ENCODE measurements at places on chromosomes 7 and 10.

DNA sequence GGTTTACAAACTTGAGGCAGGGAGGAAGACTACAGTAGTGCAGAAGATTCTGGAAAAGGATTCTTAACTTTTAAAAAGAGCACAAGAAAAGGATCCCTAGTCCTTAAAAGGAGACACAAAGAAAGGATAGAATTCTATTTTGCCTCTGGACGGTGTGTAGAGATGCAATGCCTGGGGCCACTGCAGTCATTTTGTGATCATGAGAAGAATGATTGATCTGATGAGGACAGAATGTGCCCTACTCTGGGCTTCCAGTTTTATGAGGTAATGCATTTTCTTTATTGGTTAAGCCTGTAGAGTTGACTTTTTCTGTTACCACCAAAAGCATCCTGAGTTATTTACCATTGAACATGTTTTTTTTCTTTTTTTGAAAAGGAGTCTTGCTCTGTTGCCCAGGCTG, 28.3 kb upstream of the UCMA start:
- DNase-seq = no peak

DNA sequence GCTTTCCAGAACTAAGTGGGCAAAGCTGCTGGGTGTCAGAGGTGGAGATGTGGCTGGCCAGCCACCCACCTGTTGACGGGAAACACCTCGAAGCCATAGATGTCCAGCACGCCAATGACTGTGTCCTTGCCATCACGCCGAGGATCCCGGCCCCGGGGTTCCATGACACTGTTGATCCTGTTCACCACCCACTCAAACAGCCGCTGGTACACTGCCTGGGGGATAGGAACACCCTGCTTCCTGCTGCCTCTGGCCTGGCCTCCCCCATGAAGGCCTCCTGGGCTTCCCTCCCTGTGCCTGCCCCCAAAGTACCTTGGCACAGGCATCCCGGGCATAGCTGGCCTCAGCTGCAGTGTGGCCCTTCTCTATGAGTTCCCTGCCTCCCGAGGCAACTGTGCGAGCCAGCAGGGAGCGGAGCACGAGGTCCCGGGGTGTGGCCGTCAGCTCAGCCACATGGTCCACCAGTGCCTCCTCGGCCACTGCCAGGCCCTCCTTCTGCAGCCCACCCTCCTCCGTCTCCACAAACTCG, 8.2 kb downstream of the MYO1G start:
- no peak for DNase-seq

GRCh38 chr7:98978672-98979071, 100.3 kb downstream of the TRRAP start:
- DNase-seq = no peak

DNA sequence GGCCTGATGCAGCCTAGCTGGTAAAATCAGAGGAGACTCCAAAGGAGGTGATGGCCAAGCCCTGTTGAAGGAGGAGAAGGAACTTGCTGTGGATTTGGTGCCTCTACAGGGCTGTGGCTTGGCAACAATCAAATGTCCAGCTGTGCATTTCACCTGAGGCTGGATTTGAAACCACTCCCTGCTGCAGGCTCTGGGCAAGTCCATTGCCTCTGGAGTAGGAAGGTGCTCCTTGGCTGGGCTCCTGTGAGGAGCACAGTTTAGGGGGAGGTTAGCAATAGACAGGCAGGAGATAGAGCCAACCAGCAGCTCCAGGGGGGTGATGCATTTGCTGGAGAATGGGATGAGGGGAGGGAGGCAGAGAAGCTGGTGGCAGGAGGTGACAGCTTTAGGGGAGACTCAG, 26.5 kb downstream of the CDH23 start:
- no peak for DNase-seq

GRCh38 chr10:12051241-12051640, 8.6 kb upstream of the UPF2 start:
- no peak for DNase-seq

DNA sequence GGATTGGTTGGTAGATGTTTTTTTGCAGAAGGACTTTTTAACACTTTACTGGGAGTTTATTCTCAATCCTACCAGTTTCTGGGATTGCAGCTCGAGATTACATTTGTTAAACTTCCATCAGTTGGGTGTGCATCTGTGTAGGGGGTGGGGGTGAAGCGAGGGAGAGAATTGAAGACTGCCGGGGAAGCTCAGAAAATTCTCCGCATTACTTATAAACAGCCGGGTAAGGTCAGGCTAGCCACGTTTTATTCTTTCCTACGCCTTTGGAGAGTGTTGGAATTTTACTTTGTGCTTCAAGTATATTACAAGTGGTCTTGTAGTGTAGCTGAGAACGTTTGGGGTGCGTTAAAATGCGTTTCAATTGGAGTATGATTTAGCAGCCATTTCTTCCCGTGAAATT, 1.1 kb downstream of the PALS2 start:
- no peak for DNase-seq

GRCh38 chr10:100508691-100509150, 10.9 kb downstream of the SEC31B start:
- peak; percentile 81 for DNase-seq

- peak; percentile 28 for DNase-seq
These were observed 662 bp downstream of the DNAJC2 start for GRCh38 chr7:103343758-103344452.

- no peak for DNase-seq
These were observed 16.7 kb upstream of the FZD1 start for GRCh38 chr7:91247500-91247899.

- peak; percentile 29 for DNase-seq
These were observed 1.2 kb downstream of the CCDC6 start for GRCh38 chr10:59905066-59905730.

DNA sequence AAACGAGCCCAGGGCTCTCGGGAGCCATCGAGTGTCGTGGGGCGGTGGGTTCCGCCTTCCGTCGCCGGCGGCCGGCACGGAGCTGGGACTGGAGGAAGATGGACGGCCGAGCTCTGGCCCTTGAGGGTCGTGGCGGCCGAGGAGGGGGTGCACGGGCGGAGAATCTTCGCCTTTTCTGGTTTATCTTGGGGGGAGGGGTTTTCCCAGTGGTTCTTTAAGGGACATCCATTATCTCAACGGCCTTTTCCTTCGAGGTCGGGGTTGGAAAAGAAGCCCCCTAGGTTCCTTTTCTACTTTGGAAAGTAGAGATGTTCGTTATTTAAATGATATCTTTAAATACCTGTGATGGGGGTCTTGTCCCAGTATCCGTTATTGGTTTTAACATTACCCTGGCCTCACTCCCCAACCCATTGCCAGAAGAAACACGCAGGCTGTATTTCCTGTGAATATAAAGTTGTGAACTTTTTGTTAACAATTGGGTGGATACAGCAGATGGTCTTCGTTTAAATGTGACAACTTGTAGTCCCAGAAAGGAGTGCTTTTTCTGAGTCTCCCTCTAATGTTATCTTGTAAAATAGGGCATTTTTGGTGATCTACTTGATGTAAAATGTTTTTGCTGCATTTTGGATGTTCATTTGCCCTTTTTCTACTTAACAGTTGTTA, 765 bp downstream of the CCAR1 start:
- peak; percentile 22 for DNase-seq

- peak; percentile 13 for DNase-seq
These were observed 286.6 kb upstream of the NRP1 start for GRCh38 chr10:33621101-33621500.

- DNase-seq = no peak
These were observed 151.5 kb downstream of the JAZF1 start for GRCh38 chr7:28029051-28029450.

DNA sequence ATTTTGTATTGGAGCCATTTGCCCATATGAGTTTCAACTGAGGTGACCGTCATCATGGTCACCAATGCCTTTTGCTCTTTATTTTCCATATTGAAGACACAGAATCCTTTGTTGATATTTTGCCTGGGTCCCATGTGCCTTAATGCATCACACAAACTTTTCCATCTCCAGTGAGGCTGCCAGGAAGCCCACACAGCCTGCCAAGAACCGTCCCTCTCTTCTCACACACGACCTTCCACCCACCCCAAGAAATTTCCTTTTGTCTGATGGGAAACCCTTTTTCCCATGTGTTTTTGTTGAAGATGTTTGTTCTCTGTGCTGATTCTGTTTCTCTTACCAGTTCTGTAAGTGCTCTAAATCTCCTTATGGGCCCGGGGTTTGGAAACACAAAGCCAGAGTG, 168.9 kb downstream of the CSTF2T start:
- no peak for DNase-seq

GRCh38 chr7:66283003-66283920, 78.1 kb downstream of the TPST1 start:
- DNase-seq = no peak

DNA sequence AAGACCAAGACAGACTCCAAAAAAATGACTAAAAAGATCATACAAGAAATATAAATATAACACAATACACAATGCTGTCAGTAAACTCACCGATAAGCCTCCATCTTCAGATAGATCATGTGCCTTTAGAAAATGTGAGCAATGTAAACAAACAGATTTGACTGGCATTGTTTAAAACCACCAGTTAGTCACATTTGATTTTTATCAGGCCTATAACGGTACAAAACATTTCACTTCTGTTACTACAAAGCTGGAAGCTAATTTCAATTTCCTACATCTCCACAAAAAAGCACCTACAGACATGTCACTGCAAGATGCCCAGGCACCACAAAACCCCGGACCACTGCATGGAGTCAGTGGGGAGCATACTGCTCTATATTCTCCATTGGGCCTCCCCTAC, 18.9 kb downstream of the SGMS1 start:
- DNase-seq = no peak

- no peak for DNase-seq
These were observed 72.9 kb upstream of the ABCB5 start for GRCh38 chr7:20542594-20542993.

DNA sequence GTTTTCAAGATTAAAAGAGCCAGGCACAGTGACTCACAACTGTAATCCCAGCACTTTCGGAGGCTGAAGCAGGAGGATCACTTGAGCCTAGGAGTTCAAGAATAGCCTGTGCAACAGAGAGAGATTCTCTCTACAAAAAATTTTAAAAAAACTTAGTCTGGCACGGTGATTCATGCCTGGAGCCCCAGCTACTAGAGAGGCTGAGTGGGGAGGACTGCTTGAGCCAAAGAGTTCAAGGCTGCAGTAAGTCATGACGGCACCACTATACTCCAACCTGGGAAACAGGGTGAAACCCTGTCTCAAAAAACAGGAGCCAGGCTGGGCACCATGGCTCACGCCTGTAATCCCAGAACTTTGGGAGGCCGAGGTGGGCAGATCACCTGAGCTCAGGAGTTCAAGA, 86.6 kb upstream of the KCTD7 start:
- no peak for DNase-seq

DNA sequence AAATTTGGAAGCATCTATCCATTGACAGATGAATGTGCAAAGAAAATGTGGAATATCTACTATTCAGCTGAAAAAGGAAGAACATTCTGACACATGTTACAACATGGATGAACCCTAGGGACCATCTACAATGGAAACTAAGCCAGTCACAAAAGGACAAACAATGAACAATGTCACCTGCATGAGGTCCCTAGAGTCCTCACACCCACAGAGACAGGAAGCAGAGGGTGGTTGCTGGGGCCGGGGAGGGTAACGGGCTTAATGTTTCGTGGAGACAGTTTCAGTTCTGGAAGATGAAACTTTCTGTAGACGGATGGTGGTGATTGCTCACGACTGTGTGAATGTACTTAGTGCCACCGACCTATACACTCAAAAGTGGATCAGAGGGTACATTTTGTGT, 282.9 kb downstream of the ADARB2 start:
- no peak for DNase-seq

DNA sequence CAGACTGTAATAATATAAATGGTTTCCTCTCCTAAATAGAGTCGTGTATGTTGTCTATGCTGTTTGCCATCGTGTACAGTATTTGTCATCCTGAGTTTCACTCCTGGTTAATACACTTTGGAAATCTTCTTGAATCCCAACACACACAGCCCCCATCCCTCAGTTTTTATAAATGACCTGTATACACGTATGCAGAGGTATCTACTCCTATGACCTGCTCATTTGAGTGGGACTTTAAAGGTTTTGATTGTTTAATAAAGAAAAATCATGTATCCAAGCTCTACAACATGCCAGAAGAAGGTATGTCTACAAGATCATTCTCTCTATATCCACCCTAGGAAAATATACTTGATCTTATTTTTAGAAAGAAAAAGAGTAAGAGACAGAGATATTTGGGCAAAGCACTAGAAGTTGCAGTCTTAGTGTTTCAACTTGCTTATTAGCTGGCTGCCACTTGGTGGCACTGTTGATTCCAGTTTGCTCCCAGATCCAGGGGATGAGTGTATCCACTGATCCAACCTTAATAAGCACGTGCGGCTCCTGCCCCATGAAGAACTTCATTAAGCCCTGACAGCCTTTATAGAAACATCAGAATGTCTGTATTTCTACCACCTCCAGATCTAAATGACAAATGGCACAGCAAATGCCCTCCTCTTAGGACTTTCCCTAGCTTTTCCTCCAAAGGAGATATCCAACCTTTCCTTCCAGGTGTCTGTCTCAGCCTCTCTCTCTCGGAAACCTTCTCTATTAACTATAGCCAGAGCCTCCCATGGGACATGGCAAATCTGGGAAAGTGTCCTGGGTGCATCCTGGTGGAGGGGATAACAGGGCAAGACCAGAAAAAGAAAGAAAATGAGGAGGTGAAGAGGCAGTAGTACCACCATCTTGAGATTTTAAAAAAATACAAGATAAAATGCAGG, 181.6 kb upstream of the NEBL start:
- no peak for DNase-seq

DNA sequence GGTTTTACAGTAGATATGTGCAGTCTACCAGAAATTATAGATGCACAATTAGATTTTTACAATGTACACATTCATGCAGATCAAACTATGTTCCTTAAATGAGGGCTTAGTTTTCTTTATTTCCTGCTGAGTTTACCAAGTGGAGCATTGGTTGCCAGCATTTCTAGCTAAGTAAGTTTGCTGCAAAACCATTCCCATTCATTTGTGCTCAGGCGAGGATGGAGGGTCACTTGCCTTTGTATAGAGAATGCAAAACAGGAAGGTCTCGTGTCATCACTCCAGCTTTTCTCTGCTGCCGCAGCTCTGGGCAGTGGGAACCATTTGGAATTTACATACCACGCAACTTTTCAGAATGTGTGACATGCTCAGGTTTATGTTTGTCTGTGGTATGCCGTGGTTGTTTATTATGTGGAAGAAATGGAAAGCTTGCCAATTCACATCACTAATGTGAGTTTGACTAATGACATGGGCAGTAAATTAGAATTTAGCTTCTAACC, 198.6 kb downstream of the TRIL start:
- no peak for DNase-seq

All from CD4-positive, alpha-beta T cell treated with Interleukin-10 for 1 hour (primary cell).